ENCODE measurements at places on chromosomes 16 and 17.

- no peak overlapping the region for H3K27ac ChIP-seq
- no peak overlapping the region for H3K4me3 ChIP-seq
- no peaks in the 10 kb centered on the region for H3K4me1 ChIP-seq
- DNase-seq, result no peak
- no peaks in the 10 kb centered on the region for H3K36me3 ChIP-seq
Measured at GRCh38 chr17:70238228-70238627, 68.9 kb downstream of the KCNJ2 start.

GRCh38 chr17:64172510-64172909 is 42.6 kb upstream of the ERN1 start:
- no peak overlapping the region for H3K4me3 ChIP-seq
- no peak for DNase-seq
- no peak overlapping the region for H3K27ac ChIP-seq
- no peaks in the 10 kb centered on the region for H3K27me3 ChIP-seq

GRCh38 chr16:81335669-81336068 is 20.9 kb downstream of the GAN start:
- peak overlapping the region; percentile 94 for H3K27ac ChIP-seq
- H3K36me3 ChIP-seq, result peaks cover under 1% of the 10 kb centered on the region
- peak; percentile 74 for DNase-seq

DNA sequence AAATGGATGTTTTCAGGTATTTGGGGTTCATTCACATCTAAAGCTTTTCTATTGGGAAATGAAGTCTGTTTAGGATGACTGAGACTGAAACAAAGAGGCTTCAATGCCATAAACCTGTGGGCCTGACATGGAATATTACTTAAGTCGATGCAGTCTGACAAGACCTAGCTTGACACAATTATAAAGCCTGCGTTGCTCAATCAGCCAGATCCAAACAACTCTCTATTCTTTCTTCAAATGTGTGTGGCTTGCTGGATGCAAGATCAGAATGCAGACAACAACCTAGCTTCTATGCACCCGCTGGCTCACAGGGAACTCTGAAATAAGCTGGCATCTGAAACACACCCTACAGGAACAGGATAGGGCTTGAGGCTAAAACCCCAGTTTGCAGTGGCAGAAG is 40.0 kb downstream of the RFFL start:
- H3K27ac ChIP-seq, result peak overlapping the region; percentile 95
- peak overlapping the region; percentile 84 for H3K4me3 ChIP-seq
- no peak for DNase-seq

DNA sequence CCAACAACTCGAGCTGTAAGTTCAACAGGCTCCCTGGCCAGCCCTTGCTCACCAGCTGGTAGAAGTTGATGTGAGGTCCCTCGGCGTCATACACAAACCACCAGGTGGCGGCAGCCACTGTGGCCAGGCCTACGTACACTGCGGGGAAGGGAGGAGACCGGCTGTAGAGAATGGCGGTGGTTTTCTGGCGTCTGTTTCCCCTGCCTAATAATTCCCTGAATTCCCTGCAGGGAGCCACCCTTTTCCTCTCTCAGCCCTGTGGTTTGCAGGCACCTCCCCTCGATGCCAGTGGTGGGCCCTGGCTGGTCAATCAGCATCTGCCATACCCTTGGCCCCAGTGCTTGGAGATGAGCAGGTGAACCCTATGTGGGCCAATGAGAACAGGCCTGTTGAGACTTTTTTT is 18.9 kb upstream of the P2RX1 start:
- no peaks in the 10 kb centered on the region for H3K4me1 ChIP-seq
- H3K36me3 ChIP-seq, result peaks cover 21% of the 10 kb centered on the region
- H3K4me3 ChIP-seq, result no peak overlapping the region

- peaks cover 39% of the 10 kb centered on the region for H3K4me1 ChIP-seq
- no peak for DNase-seq
- no peak overlapping the region for H3K4me3 ChIP-seq
- H3K36me3 ChIP-seq, result no peaks in the 10 kb centered on the region
- H3K27me3 ChIP-seq, result no peaks in the 10 kb centered on the region
- H3K27ac ChIP-seq, result peak overlapping the region; percentile 39
Measured at GRCh38 chr17:42130310-42130936, 7.8 kb downstream of the HSPB9 start.

- H3K27ac ChIP-seq, result no peak overlapping the region
- peaks cover 29% of the 10 kb centered on the region for H3K36me3 ChIP-seq
- H3K27me3 ChIP-seq, result no peaks in the 10 kb centered on the region
- H3K4me3 ChIP-seq, result no peak overlapping the region
- DNase-seq, result no peak
Measured at GRCh38 chr17:2283302-2283701, 20.3 kb downstream of the SMG6 start.

DNA sequence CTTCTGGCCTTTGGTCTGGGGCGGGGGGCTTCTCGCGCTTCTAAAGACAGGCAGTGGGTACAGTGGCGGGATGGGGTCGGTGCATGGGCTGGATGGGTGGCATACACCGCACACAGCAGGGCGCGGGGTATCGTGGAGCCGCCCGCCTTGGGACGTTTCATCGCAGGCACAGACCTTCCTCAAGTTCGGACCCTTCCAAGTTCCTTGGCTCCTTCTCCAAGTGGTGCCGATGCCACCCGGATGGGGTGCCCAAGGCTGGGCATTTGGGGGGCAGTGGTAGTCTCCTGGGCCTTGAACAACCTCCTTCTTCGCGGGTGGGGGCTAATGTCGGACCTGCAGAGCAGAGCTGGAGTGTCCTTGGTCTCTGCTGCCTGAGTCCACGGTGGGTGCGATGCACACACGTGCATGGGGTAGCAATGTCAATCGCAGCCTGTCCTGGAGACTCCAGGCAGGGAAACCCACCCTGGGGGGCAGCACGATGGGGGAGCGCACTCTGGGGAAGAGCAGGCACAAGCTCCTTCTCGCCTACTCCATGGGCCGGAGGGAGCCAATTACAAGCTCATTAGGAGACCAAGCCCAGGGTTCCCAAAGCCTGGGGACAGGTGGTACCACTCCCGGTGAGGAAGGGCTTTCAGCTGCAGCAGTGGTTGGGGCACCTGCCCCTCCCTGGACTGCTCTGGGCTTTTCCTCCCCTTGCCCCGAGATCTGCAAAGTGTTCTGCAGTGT is 686 bp upstream of the MTSS2 start:
- peak overlapping the region; percentile 46 for H3K4me3 ChIP-seq
- H3K4me1 ChIP-seq, result no peaks in the 10 kb centered on the region
- no peaks in the 10 kb centered on the region for H3K27me3 ChIP-seq
- H3K36me3 ChIP-seq, result no peaks in the 10 kb centered on the region
- DNase-seq, result no peak
- H3K27ac ChIP-seq, result no peak overlapping the region

- H3K27ac ChIP-seq, result no peak overlapping the region
- no peaks in the 10 kb centered on the region for H3K27me3 ChIP-seq
- no peak for DNase-seq
- no peak overlapping the region for H3K4me3 ChIP-seq
- H3K36me3 ChIP-seq, result no peaks in the 10 kb centered on the region
Measured at GRCh38 chr17:76687298-76688164, 23.2 kb downstream of the MXRA7 start.

DNA sequence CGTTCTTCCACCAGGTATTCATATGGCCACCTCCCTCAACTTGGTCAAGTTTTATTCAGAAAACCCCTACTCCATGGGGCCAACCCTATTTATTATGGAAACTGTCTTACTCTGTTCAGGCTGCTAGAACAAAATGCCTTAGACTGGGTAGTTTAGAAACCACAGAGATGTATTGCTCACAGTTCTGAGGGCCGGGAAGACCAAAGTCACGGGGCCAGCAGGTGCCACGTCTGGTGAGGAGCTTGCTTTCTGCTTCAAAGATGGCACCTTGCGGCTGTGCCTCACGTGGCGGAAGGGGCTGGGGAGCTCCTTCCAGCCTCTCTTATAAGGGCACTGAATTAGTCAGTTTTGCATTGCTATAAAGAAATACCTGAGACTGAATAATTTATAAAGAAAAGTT is 74.3 kb downstream of the AXIN2 start:
- DNase-seq, result peak; percentile 11
- no peak overlapping the region for H3K4me3 ChIP-seq
- H3K4me1 ChIP-seq, result peaks cover 12% of the 10 kb centered on the region
- peaks cover 15% of the 10 kb centered on the region for H3K27me3 ChIP-seq
- no peaks in the 10 kb centered on the region for H3K36me3 ChIP-seq

GRCh38 chr17:879546-880442 is 97.6 kb downstream of the MRM3 start:
- H3K36me3 ChIP-seq, result no peaks in the 10 kb centered on the region
- peaks cover 20% of the 10 kb centered on the region for H3K4me1 ChIP-seq
- peaks cover 28% of the 10 kb centered on the region for H3K27me3 ChIP-seq
- H3K27ac ChIP-seq, result no peak overlapping the region

DNA sequence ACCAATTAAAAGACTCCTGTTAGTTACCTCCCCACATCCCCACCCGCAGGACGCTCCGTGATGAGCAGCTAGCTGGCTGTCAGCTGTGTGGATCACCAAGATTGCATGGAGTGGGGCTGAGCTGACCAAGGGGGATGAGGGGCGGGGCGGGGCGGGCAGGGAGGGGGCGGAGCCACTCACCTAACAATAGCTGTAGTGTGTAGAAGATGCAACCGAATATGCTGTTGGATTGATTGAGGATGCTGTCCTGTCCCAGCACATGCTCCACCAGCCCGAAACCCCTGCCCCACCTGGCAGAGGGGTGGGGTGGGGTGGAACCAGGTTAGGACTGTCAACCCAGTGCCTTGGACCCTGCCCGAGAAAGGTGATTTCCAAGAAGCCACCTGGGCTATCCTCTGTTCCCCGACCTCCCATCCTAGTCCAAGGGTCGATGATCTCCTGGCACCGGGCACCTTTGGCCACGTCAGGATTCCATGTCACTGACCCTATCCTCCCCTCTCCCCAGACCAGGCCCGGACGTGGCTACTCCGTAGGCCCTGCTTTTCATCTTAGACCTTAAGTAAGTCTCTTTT is 1.4 kb downstream of the VKORC1 start:
- no peak for DNase-seq
- H3K27me3 ChIP-seq, result no peaks in the 10 kb centered on the region
- H3K4me1 ChIP-seq, result peaks cover 38% of the 10 kb centered on the region
- peak overlapping the region; percentile 98 for H3K4me3 ChIP-seq
- no peak overlapping the region for H3K27ac ChIP-seq
- H3K36me3 ChIP-seq, result no peaks in the 10 kb centered on the region

DNA sequence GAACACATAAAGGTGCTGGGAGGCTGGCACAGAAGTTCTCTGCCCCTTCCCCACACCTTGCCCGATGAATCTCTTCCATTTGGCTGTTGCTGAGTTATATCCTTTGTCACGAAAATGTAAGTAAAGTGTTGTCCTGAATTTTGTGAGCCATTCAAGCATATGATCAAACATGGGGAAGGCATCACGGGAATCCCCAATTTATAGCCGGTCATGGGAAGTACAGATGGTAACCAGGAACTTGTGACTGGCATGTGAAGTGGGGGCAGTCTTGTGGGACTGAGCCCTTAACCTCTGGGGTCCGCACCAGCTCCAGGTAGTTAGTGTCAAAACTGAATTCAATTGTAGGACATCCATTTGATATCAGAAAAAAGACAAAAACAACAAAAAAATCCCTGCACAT is 13.2 kb downstream of the TOM1L2 start:
- peaks cover 9% of the 10 kb centered on the region for H3K36me3 ChIP-seq
- H3K4me3 ChIP-seq, result peak overlapping the region; percentile 82

- DNase-seq, result no peak
- peaks cover 16% of the 10 kb centered on the region for H3K4me1 ChIP-seq
- peaks cover 4% of the 10 kb centered on the region for H3K36me3 ChIP-seq
- H3K27ac ChIP-seq, result peak overlapping the region; percentile 33
Measured at GRCh38 chr17:66290101-66290722, 12.2 kb upstream of the PRKCA start.

- no peaks in the 10 kb centered on the region for H3K36me3 ChIP-seq
- no peak for DNase-seq
- H3K4me3 ChIP-seq, result no peak overlapping the region
- H3K27me3 ChIP-seq, result no peaks in the 10 kb centered on the region
- H3K27ac ChIP-seq, result no peak overlapping the region
Measured at GRCh38 chr17:1164935-1165556, 14.7 kb downstream of the ABR start.

DNA sequence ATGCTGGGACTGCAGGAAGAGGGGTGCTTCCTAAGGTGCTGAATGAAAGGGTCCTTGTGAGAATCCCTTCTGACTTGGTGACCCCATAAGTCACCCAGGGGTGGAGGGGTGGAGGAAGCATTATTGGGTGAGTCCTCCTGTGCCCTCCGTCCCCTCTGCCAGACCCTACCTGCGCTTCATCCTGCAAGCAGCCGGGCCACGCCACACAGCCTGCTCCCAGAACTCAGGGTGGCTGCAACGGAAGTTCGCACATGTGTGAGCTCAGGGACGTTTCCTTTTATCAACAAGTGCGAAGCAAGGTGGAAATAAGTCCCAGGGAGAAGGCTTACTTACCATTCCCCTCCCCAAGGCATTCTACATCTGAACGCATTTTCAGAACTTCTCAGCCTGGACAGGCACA is 40.9 kb downstream of the COX4I1 start:
- H3K27ac ChIP-seq, result no peak overlapping the region
- H3K4me3 ChIP-seq, result no peak overlapping the region
- H3K27me3 ChIP-seq, result peaks cover 37% of the 10 kb centered on the region
- no peak for DNase-seq
- peaks cover 6% of the 10 kb centered on the region for H3K4me1 ChIP-seq
- H3K36me3 ChIP-seq, result no peaks in the 10 kb centered on the region

DNA sequence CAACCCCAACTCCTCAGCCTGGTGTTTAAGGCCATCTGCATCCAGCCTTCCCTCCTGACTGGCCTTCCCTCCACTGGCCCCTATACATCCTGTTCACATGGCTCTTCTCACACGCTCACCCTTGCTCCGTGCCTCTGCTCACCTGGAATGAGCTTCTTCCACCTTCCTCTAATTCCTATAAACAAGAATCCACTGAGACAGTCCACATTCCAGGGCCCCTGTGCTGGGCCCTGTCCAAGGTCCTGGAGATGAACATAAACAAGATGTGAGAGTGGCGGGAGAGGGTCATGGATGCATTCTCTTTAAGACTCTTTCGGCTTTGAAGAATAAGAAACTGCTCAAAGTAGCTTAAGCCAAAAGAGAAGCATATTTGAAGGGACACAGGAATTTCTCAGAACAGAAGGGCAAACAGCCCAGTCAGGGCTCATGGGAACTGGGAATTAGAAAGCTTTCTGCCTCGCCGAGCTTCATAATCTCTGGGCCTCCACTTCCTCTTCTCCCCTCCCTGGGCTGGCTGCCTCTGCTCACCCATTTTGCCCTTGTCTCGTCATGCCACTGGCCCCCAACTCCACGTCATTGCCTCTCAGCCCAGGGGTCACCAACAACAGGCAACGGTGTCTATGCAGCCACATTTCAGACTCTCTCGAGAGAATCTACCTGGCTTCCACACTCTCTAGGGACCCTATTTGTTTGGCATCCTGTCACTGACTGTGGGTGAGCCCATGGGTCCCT is 13.5 kb downstream of the SPPL2C start:
- no peaks in the 10 kb centered on the region for H3K4me1 ChIP-seq
- H3K27ac ChIP-seq, result no peak overlapping the region
- H3K27me3 ChIP-seq, result peaks cover 62% of the 10 kb centered on the region
- H3K36me3 ChIP-seq, result no peaks in the 10 kb centered on the region
- H3K4me3 ChIP-seq, result no peak overlapping the region

GRCh38 chr16:10097271-10097670 is 85.0 kb downstream of the GRIN2A start:
- no peak for DNase-seq
- H3K4me1 ChIP-seq, result no peaks in the 10 kb centered on the region
- no peak overlapping the region for H3K27ac ChIP-seq
- no peaks in the 10 kb centered on the region for H3K27me3 ChIP-seq
- H3K36me3 ChIP-seq, result no peaks in the 10 kb centered on the region

All from activated T-cell treated with anti-CD3 and anti-CD28 coated beads, Interleukin-2, amount 50 U/mL, for 72 hours (primary cell).